ENCODE measurements at places on chromosomes 1 and 21.
A peak's percentile ranks its signal among the peaks of the same experiment; 100 is the strongest.

GRCh38 chr1:229408458-229409037 lies 25.3 kb downstream of the ACTA1 start:
- peak; percentile 87 for DNase-seq

DNA sequence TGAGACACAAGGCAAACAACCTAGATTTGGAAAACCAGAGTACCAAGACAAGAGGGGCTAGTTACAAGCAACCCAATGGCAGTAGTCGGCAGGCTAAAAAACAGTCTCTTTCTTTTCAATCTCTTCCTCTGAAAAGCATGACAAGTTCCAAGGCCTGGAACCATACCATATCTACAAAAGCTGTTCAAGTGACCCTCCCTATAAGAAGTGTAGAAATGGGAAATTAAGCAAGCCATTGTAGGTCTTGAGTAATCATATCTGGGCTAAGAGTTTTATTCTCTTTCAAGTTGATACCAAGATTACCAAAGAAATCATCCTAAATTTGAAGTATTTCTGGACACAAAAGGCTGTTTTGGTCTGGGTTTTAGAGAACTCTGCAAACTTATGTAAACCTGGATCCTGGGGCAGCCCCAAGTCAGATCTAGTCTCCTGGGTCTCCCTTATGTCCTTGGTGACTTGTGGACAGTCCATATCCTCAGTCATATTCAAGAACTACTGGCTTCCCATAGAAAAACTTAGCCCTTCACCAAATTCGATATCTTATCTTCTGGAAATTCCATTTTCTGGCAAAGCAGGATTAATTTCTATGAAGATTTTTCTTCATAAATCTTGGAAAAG lies 24.7 kb downstream of the FMO3 start:
- DNase-seq: no peak

GRCh38 chr1:109307274-109308021 lies 637 bp upstream of the MYBPHL start:
- peak; percentile 55 for DNase-seq

GRCh38 chr21:32260130-32260529 lies 18.7 kb downstream of the MIS18A start:
- no peak for DNase-seq

GRCh38 chr1:214281720-214282629 lies 1.0 kb downstream of the SMYD2 start:
- peak; percentile 54 for DNase-seq

GRCh38 chr1:232662910-232663309 lies 33.0 kb upstream of the SIPA1L2 start:
- DNase-seq: peak; percentile 32

- DNase-seq: no peak
Measured at GRCh38 chr1:222798116-222798515, 16.7 kb upstream of the DISP1 start.

DNA sequence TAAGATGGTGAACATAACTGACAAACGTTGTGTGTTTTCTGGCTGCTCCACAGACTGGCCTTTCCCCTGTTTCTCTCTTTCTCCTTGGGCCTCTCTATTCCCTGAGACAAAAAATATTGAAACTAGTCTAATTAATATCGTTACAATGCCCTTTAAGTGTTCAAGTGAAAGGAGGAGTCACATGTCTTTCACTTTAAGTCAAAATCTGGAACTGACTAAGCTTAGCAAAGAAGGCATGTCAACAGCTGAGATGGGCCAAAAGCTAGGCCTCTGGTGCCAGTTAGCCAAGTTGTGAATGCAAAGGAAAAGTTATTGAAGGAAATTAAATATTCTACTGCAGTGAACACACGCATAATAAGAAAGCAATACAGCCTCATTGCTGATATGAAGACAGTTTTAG lies 32.2 kb upstream of the FCRL3 start:
- no peak for DNase-seq

DNA sequence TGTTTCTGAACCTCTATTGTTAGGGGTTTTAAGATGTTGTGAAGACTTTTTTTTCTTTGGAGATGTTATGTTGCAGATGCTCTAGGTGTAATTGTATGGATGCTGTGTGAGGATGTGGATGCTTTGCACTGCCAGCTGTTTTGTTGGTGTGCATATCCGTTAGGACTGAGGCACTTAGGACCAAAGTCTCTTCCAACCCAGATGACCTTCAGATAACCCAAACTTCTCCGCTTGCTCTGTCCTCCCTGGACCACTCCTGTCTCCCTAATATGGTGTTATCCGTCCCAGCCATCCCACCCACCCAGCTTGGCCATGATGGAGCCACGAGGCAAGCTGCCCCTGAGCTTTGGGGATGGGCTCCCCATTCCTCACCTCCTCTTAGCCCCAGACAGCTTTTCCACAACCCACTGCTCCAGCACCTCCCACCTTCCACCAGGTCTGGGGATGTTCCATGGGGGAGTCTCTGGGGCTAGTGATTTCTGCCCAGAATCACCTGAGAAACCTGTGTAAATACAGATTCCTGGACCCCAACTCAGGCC lies 5.1 kb upstream of the LEFTY2 start:
- no peak for DNase-seq

- no peak for DNase-seq
Measured at GRCh38 chr1:41864471-41865040, 54.2 kb downstream of the HIVEP3 start.

DNA sequence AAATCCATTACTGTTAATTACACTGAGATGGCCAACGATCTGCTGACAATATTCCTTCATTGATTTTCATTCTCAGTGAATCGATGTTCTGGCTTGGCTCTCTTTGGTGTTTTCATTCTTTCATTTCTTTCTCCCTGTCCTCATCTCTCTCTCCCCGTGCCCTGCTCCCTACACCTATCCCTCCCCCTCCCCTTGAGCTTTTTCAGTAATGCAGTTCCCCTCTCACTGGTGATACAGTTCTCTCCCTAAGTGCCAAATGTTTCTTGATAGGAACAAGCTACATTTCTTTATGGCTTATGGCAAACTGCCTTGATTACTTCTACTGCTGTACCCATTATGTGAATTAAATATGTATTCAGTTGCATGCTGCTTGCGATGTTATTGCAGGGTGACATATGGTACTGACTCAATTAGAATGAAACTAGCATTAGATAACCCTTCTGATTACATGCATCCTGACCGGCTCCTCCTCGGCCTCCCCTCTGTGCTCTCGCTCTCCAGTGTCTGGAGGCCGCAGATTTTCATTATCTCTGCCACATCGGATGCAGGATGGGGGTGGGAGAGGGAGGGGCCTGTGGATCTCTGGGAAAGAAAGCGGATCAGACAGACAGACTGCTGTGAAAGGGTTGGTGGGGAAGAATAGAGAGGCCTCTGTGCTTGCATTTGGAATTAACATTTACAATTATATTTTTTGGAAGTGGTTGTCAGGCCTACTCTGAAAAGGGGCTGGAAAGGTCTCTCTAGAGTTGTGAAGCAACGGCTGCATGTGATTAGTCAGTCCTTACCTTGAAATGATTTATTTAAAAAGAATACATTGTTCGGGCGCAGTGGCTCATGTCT lies 130.9 kb downstream of the PBX1 start:
- DNase-seq: no peak

DNA sequence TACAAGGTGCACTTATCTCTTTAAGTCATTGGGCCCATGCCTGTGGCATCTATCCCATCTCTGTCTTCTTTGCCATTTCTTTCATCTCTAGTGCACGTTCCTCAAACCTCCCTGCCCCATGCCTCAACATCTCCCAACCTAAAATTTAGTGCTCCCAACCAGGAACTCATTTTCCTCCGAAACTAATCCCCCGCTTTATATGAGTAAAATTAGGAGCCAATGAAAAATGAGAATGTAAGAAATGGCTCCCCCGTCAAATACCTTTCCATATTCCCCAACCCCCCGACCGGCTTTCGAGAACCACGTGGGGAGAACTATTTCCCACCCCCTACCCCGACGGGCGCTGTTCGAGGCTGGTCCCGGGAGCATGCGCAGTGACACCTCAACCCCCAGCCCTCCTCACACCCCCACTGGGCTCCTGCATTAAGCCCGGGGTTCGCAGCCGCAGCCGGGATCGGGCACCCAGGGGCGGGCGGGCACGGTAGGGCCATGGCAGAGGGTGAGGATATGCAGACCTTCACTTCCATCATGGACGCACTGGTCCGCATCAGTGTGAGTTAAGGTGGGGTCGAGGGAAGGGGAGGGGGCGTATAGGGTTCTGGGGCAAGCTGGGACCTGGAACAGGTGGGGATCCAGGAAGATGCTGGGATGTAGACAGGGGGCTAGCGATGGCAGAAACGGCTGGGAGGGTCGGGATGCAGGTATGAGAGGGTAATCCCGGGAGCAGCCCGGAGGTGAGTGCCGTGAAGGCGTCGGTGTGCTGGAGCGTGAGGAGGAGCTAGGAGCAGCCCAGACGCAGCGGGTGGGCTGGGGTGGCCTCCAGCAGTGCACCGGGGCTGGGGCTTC lies at the start of gene TRIM46:
TRIM46 (plus strand) TSS at position 372 of the 846 bp plus-strand sequence; CDS start at position 490, 118 bp downstream.
- DNase-seq: peak; percentile 41

- DNase-seq: peak; percentile 80
Measured at GRCh38 chr1:41537788-41538351, 53.4 kb upstream of the EDN2 start.

- no peak for DNase-seq
Measured at GRCh38 chr1:182235604-182235951, 156.0 kb downstream of the GLUL start.

DNA sequence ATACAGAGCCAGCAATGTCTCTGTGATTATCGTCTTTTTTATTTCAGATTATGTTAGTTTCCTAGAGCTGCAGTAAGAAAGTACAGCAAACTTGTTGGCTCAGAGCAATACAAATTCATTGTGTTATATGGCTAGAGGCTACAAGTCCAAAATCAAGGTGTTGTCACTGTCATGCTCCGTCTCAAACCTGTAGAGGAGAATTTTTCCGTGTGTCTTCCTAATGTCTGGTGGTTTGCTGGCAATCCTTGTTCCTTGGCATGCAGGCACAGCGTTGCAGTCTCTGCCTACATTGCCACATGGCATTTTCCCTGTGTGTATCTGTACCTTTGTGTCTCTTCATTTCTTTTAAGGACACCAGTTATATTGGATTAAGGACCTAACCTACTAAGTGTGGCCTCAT lies 244.4 kb downstream of the LRRIQ3 start:
- no peak for DNase-seq

GRCh38 chr1:173869021-173869359 lies 810 bp downstream of the ZBTB37 start:
- DNase-seq: no peak

GRCh38 chr1:37726751-37727585 lies 34.7 kb downstream of the CDCA8 start:
- peak; percentile 28 for DNase-seq

DNA sequence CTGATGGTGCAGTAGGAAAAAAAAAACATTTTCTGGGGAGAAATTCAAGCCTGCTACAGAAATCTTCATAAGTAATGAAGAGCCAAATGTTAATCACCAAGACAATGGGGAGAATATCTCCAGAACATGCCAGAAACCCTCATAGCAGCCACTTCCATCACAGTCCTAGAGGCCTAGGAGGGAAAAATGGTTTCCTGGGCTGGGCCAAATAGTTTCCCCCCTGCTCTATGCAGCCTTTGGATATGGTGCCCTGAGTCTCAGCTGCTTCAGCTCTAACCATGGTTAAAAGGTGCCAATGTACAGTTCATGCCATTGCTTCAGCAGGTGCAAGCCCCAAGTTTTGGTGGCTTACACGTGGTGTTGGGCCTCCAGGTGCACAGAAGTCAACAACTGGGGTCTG lies 113.1 kb downstream of the ZNF648 start:
- no peak for DNase-seq

DNA sequence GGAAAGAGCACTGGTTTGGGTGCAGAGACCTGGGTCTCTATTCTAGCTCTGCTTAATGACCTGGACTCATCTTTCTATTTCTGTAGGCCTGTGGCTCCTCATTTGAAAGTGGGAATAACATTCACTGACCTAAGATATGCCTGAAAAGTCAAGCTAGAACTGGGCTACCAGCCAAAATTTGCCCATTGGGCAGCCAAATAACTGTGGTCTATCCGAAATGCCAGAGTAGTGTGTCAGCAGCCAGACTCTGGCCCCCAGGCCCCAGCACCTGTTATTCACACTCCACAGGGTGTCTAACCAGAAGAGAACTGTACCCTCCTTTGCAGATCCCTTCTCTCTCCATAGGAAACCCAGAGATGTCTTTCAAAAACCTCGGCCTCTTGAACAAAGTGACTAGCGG lies 12.6 kb downstream of the DAB1 start:
- peak; percentile 38 for DNase-seq
